NB4 (cell line): ENCODE measurements at places on chromosomes 7 and 10.

GRCh38 chr10:124449170-124450011 lies 444 bp downstream of the NKX1-2 start:
- DNase-seq = no peak

- DNase-seq = no peak
Observed at GRCh38 chr7:51182636-51183166, 133.9 kb downstream of the COBL start.

DNA sequence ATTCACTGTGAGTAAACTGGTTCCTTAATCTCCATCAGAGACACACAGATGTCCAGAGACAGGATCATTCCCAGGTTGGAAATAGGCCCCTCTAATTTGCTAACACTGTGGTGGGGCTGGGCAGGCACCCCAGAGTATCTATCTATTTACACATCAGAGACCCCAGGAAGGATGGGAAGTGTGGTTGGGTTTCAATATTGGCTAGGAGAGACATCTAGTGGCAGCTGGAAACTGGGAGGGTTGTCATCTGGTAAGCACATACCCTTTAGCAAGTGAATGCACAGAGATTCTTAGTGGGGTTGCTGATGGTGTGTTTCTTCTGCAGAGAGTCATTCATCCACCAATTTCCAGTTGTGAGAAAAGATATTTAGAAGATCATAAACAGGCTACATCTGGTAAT lies 36.0 kb upstream of the NRG3 start:
- DNase-seq = peak; percentile 28

GRCh38 chr7:70380421-70381015 lies 751.4 kb upstream of the GALNT17 start:
- DNase-seq = no peak

- no peak for DNase-seq
Observed at GRCh38 chr10:69209787-69210484, 10.2 kb upstream of the HKDC1 start.

- DNase-seq = no peak
Observed at GRCh38 chr7:139915268-139915863, 86.3 kb downstream of the TBXAS1 start.

- no peak for DNase-seq
Observed at GRCh38 chr10:25392132-25392531, 217.3 kb downstream of the GPR158 start.

GRCh38 chr10:131946880-131947279 lies 34.8 kb downstream of the BNIP3 start:
- no peak for DNase-seq

DNA sequence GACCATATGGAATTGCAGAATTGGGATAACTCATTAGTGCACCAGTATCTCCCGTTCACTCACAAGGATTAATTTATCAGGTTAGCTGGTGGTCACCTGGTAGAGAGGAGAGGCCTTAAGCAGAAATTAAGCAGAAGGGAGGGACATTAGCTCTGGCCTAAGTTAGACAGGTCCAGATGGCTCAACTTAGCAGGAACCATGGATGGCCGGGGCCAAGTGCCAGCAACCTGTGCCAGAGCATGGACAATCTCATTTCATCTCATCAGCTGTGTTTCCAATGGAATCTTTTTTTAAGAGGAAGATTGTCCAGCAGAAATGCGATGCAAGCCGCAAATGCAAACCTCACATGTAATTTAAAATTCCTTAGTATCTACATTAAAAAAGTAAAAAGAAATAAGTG lies 82.2 kb downstream of the JCAD start:
- DNase-seq = no peak

- peak; percentile 41 for DNase-seq
Observed at GRCh38 chr10:76305930-76306615, 874.6 kb downstream of the LRMDA start.

- DNase-seq = no peak
Observed at GRCh38 chr10:107631876-107632275, 467.4 kb upstream of the SORCS1 start.

DNA sequence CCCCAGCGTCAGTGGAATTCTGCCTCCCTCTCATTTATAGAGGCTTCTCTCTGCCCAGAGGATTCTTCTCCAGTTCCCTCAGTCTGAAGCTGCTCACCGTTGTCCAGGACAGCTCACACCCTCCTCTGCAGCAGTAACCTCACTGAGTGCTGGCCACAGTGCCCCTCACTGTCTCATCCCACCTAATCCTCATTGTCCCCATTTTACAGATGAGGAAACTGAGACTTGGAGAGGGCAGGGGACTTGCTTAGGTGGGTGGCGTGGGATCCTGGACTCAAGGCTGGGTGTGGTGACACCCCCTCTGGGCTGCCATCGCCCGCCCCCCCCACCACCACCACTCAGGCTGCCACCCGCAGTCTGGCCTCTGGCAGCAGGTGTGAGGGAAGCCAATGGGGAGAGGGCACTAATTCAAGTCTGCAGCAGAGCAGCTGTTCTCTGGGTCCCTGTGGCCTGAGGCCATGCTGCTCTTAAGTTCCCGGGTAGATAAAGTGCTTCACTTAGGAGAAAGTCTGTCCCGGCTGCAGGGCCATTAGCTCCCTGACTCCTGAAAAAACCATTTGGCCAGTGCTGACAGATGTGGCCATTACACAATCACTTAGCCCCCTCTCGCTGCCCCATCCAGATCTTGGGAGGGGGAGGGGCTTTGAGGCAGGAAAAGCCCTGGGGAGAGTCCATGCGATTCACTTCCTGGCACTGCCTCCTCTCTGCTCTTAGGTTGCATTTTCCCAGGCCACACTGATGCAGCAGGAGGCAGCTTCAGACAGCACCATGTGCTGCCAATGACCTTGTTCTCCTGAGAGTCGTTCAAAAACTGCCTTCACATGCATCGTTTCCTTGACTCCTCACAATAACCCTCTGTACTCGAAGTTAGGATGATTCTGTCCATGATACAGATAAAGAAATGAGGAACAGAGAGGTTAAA lies 36.3 kb downstream of the DRGX start:
- DNase-seq = peak; percentile 81

DNA sequence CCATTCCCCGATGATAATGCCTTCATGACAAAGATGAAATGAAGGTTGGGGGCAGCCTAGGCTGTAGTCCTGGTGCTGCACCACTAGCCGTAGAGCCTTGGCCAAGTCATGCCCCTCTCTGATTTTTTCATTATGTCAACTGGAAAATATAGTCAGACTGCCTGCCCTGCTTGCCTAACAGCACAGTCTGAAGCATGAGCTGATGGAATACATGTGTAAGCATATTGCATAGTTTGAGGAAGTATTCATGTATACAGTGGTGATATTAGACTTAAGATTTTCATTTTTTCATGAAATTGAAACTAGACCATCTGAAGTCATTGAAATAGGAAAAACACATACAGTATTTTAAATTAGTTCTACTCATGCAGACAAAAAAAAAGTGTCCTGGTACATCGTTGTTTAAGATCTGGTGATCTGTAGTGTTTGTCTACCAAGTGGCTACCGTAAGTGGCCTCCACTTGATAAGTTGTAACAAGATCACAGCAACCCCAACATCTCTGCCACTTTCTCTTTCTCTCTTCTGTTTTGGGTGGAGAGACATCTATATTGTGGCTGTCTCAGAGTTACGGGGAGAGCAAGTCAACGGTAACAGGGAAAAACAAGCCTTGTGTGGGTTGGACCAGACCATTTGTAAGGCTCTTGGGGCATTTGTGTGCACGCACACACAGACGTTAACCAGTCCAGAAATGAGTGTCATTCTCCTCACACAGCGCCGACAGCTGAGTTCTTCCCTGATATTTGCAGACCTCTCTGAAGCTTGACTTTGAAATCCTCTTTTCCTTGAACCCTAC lies 716.6 kb upstream of the GALNT17 start:
- DNase-seq = no peak

DNA sequence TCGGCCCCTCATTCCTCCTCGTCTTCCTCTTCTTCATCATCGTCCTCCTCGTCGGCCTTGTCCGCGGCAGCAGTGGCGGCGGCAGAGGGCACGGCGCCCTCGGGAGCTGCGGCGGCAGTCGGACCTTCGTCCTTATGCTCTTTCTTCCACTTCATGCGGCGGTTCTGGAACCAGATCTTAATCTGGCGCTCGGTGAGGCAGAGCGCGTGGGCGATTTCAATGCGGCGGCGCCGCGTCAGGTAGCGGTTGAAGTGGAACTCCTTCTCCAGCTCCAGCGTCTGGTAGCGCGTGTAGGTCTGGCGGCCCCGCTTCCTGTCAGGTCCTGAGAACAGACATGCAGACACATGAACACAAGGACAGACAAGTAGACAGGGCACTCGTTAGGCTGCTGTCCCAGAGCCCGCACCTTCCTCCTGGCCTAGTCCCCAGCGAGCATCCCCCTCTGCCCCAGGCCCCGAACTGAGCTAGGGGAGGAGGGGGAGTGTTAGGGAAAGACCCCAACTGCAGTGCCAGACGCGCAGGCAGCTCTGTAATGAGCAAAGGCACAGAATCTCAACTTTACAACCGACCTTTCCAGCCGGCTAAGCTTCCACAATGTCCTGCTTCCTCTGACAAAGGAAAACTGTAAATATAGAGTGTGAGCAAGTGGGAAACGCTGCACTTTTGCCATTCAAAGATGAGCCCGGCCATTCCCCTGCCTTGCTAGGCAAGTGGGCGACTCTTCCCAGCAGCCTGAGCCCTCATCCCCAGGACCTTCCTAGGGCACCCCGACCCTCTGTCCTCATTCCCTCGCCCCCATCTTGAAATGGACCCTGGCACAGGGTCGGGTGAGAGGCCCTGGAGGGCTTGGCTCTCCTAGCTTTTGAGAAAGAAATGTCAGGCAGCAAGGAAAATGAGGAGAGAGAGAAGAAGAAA lies 1.3 kb downstream of the HOXA7 start:
- peak; percentile 55 for DNase-seq
